ENCODE measurements at places on chromosomes 3 and 15. TPM values are rescaled to one million over a fixed set of nuclear protein-coding genes. Genes with fewer than 3 reads are reported as not detected.
A peak's percentile ranks its signal among the peaks of the same experiment; 100 is the strongest.

GRCh38 chr3:25547103-25547502 lies 117.6 kb downstream of the TOP2B start:
- no peak for DNase-seq

GRCh38 chr15:101123222-101123910 lies 128.5 kb downstream of the CHSY1 start:
- no peak for DNase-seq

DNA sequence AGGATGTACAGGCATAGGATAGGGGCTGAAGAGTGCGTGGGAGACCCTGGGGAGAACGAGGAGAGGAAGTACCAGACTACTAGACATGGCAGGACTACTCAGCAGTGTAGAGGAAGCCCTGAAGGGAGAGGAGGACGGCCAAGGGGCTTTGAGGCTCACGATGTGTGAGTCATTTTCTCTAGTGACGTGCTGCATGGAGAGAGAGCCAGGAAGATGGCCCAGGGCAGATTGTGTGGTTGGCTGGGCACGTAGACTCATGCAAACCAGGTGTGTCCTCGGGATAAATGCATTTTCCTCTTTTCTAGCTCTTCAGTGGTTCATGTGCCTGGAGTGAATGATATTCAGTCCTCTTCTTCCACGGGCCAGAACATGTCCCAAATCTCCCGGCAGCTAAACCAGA lies 115.0 kb upstream of the ABHD17C start:
- no peak for DNase-seq

DNA sequence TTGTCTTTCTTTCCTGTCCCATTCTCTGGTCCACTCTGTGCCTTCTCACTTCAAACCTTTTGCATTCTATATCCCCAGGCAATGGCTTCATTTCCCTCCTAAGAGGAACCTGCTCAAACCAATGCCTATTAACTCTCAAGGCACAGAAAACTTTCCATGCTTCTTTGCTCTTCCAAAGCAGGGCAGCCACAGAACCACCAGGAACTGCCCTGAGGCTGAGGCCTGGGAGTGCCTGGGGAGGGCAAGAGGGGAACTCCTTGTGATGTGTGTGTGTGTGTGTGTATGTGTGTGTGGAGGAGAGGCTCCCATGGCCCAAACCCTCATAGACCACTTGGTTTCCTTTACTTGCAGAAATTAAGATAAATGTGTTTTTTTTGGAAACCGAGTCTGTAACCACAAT lies 14.1 kb upstream of the PGPEP1L start:
- DNase-seq: no peak

Gene PYGO1
- total RNA-seq: 0.34 TPM

Gene LMAN1L
- total RNA-seq: 0.17 TPM

GRCh38 chr3:149771652-149772271 lies 19.5 kb upstream of the COMMD2 start:
- peak; percentile 33 for DNase-seq

All from HCT116 (cell line).